Hindlimb muscle (tissue), 1 donor: ENCODE measurements at places on chromosomes 1 and 21.

GRCh38 chr1:81327743-81328142, 473.0 kb upstream of the ADGRL2 start:
- DNase-seq = no peak

DNA sequence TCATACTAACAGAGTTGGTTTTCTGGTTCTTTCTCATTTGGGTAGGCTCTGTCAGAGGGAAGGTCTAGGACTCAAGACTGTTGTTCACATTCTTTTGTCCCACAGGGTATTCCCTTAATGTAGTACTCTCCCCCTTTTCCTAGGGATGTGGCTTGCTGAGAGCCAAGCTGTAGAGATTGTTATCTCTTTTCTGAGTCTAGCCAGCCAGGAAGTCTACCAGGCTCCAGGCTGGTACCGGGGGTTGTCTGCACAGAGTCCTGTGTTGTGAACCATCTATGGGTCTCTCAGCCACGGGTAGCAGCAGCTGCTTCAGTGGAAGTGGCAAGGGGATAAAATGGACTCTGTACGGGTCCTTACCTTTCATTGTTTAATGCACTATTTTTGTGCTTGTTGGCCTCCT, 226.4 kb downstream of the LBR start:
- no peak for DNase-seq

- no peak for DNase-seq
Measured at GRCh38 chr1:41557751-41558455, 73.4 kb upstream of the EDN2 start.

DNA sequence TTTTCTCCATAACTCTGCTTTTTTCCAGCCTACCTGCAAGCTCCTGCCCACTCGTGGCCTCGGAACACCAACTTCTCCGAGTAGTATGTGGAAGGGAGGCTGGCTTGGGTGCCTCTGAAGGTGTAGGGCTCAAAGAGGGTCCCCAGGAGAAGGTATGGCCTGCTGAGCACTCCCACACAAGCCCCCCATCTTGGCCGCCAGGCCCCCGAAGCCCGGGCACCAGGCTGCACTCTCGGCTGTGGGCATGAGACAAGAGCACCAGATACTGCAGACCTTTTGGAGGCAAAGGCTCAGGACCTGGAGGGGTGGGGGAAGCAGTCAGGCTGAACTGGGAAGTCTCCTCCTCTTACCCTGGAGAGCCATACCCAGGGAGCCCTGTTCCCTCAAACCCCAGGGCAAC, 1.7 kb downstream of the ZNF692 start:
- DNase-seq = no peak

DNA sequence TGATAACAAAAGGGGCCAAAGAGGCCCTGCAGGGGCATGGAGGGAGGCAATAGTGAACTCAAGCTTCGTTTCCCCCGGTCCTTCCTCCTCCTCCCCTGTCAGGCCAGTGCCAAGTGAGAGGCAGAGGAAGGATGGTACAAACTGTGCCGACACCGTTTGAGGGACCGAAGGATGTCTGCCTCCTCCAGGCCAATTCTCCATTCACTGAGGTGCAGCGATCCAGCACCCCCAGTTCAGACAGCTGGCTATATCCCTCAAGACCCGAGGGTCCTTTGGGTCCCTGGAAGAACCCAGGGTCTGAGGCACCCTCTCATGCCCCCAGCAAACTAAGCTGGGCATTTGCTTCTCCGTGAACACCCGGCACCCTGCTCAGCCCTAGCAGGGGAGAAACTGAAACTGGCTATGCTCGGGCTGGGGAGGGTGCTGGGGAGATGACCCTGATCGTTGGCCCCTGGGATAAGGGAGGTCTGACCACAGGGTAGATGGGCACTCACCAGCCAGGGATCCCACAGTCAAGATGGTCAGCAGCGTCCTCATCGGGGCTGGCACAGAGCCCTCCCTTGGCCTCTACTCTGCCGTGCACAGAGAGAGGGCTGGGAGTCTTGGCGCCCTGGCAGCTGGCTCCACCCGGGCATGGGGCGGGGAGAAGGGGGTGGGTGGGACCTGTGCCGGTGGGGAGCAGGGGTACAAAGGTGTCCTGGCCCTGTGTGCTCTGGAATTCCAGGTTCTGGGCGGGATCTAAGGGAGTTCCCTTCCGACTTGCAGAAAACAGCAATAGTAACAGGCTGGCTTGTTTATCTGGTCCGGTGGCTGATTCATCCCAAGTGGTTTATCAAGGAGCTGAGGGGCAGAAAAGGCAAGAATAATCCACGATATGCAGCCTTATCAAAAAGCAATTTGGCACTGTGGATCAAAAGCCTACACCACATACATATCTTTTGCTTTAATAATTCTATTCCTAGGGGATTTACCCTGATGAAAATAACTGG, at the start of gene IL22RA1:
Gene IL22RA1, minus strand, starts transcription at position 595 of the 989 bp plus-strand sequence. Its CDS starts 58 bp downstream, at position 537.
- no peak for DNase-seq

DNA sequence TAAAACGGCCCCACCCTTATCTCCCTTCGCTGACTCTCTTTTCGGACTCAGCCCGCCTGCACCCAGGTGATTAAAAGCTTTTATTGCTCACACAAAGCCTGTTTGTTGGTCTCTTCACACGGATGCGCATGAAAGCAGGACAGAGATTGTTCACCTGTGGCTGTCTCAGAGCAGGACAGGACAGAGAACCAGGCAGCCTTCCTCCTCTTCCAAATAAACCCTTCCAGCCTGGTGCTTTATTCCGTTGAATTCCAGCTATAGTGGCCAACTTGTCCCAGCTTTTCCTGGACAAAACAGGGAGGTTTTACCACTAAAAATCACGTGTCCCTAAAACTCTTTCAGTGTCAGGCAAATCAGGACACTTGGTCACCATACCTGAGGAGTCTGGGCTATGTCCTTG, 9.5 kb upstream of the DMRTB1 start:
- no peak for DNase-seq

DNA sequence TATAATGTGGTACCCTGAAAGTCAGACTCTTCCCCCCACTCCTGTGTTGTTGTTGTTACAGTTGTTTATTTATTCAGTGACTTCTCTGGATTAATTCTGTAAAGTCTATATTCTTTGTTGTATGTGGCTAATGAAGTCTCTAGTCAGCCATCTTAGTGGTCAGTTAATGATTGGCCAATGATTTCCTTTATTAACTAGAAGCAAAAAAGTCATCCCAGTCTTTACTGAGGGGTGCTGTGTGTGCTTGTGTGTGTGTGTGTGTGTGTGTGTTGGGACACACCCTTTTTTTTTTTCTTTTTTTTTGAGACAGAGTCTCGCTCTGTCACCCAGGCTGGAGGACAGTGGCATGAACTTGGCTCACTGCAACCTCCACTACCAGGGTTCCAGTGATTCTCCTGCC, 37.3 kb upstream of the HYI start:
- no peak for DNase-seq

DNA sequence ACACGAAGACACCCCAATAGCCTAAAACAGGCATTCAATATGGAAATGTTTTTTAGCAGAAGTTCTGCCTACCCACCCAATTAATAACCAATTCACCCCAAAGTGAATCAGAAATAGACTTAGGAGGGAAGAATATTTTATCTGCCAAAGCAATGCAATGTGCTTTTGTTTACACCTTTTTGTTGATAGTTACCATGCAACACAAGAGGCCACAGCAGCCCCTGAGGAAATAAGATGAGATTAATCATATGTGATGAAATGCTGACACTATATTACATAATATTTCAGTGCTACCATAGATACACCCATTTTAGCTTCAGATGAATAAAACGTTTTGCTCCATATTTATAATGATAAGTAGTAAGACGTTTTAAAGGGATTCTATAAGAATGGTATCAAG, 60.9 kb upstream of the RGS2 start:
- peak; percentile 11 for DNase-seq

- peak; percentile 82 for DNase-seq
Measured at GRCh38 chr1:162631546-162632191, 595 bp upstream of the DDR2 start.

GRCh38 chr1:156751451-156751756, at the start of gene HDGF:
Gene HDGF, minus strand, starts transcription at chr1:156751675. Its CDS starts 246 bp downstream, at chr1:156751429.
- no peak for DNase-seq

GRCh38 chr21:34189506-34189905, 116.1 kb downstream of the MRPS6 start:
- no peak for DNase-seq

- DNase-seq = peak; percentile 72
Measured at GRCh38 chr1:151539321-151540020, 638 bp upstream of the TUFT1 start.

DNA sequence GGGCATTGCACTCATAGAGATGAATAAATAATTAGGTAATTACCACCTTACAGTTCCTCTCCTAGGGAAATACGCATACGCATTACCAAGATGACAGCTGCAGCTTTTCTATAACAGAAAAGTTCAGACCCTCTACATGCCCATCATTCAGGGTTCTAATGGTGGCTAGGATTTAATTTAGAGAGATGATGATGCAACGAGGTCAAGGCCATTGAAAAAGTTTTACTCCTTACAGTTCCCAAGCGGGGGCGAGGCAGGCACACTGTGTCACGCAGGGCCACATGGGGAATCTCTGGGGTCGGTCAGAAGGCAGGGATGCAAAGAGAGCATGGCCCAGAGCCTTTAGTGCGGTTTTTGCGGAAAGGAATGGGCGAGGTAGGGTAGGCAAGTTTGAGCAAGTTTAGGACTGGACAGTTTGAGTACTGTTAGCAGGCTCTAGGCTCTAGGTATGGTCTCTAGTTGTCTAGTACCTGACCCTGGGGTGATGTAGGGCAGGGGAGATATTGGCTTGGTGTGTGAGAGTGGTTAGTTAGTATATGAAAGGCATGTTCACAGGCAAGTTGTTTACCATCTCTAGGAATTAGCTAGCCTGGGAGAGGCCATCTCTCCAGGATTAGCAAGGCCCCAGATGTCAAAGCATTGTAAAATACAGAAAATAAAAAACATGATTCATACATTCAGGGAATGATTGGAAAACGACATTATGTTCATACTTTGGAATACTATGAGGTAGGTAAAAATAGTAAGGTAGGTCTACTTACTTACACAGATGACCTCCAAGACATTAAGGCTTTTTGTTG, 29.6 kb upstream of the ID3 start:
- no peak for DNase-seq

GRCh38 chr1:225945564-225945963, 4.5 kb upstream of the LEFTY2 start:
- DNase-seq = no peak

DNA sequence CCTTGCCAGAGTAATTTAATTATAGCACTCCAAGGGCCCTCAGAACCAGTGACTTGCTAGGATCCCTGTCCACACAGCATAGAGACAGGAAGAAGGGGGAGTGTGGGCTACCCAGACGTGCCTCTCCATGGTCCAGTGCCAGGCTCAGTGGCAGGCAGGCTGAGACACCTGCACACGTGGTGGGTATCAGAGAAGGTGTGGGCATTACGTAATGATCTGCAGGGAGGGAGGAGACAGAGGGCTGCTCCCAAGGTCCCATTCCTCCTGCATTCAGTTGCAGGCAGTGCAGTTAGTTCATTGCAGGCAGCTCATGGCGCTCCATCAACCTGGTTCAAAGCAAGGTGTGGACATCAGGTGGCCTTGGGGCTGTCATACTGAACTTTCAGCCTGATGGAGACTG, 49.9 kb downstream of the C8B start:
- DNase-seq = no peak

- DNase-seq = no peak
Measured at GRCh38 chr21:33902349-33902748, 13.3 kb downstream of the ATP5PO start.

- no peak for DNase-seq
Measured at GRCh38 chr1:3674100-3675094, 22.1 kb downstream of the TP73 start.
